ENCODE measurements at places on chromosomes 5 and 9.

DNA sequence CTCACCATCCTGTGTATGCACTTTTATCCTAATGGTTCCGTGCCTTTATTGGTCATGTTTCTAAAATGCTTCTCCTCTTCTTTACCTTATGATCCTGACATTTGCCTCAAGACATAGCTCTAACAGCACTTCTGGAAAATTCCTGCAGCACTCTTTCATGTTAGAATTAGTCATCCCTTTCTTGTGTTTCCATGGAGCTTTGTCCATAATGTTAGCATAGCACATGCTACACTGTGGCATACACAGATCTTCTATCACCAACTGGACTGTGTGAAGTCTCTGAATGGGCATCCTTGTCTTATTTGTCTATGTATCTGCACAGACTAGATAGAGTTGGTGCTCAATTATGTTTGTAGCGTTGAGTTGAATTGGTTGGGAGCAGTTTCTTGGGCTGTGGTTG, 2.0 kb downstream of the SCGB3A2 start:
- DNase-seq: no peak

DNA sequence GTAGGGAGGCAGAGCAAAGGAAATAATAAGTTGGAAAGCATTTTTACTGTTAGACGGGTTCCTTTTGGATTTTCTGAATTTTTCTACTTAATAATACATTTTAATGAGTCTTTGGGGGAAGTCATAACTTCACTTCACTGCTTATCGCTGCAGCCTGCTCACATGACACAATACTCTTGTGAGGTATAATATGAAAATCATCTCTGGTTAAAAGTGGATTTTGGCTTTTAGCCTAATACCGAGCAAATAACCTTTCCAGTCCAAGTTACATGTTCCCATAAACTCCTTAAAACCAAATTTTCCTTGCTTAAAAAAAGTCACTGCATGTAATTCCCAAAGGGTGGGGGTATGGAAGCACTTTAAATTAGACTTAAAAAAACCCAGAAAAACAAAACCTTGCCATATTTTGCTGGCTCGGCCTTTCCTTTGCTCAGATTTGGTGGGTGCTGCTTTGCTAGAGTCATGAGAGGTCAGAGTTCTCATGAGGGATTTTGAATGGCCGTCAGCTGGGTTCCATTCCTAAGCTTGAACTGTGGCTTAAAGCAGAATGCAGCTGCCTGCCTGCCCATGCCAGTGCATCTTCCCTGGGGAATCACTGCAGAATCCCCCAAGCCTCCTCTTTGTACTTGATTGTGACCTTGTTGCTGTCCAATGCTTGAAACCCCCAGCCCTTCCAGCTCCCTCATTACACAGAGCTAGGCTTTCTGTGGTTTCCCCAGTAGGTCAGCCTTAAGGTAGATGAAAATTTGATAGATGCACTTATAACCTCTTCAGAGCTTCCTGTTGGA, 331.8 kb downstream of the KDM4C start:
- no peak for DNase-seq

DNA sequence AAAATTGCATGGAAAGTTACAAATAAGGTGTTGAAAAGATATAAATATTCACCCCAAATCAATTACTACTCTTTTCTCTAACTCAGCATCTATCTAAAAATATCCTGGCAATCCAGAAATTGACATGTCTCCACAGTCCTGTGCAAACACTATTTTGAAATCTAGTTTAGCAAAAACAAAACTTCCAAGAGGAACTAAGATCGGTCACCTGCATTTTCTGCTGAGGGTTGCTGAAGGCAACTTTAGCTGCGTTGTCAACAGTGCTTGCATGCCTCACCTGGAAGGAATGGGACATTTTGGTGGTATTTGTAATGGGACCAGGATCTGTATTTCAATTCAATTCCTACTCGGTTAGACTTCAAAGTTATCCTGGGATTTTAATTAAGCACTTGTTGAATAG, 398.3 kb downstream of the NTRK2 start:
- no peak for DNase-seq

GRCh38 chr9:5186416-5187169, 1.2 kb upstream of the INSL6 start:
- DNase-seq: peak; percentile 41

GRCh38 chr9:83772860-83773259, 44.7 kb downstream of the GKAP1 start:
- no peak for DNase-seq

DNA sequence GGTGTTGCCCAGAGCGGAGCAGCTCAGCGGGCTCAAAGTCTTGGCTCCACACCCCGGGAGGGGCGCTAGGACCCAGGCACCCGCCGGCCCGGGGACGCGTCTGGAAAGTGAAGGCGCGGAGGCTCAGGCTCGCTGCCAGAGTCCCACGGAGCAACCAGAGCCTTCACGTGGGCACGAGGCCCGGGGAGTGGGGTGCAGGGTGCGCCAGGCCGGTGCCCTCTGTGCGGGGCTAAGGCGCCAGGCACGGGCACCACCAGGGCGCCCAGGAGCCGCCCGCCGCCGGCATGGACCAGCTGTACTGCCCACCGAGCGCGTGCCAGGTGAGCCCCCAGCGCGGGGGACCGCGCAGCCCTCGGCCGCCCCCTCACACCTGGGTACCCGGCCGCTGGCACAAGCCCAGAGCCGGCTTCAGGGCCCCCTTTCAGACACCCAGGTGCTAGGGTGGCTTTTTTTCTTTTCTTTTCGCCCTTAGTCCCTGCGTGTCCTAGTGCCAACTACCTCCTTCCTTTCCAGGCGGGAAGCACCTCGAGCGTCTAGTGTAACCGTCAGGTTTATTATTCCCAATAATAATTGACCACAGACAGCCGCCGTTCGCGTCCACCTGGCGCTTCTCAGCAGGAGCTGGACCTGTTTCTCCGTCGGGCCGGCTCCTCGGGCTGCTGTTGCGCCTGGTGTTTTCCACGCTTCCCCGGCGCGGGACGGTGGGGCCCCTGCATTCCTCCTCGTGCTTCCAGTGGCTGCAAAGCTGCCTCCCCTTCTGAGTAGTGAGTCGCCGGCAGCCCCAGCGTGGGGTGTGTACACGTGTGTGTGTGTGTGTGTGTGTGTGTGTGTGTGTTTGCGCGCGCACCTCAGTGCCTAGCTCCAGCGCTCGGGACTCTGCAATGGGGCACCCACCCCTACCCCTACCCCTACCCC, 30.1 kb upstream of the PDE8B start:
- no peak for DNase-seq

DNA sequence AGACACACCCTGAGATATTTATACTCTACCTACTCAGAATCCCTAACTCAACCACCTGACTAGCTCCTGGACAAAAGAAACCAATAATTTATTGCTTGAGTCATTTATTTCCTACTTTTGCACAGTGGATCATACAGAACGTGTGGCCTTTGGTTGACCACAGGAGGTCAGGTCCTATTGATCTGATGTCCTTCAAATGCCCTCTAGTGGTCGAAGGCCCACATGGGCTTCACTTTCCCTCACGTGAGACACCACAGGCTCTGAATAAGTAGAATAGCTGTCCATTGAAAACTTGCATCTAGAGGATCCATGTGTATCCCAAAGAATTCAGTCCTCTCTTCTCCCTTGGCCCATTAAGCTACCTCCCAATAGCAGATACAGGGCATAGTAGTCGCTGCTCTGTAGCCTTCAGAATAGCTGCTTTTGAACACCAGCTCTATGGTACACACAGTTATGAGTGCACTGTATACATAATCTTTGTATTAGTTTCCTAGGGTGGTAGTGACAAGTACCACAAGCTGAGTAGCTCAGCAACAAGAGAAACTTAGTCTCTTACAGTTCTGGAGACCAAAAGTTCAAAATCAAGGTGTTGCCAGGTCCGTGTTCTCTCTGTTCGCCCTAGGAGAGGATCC, 177.6 kb upstream of the SMARCA2 start:
- DNase-seq: peak; percentile 8

GRCh38 chr5:72653586-72653985, 146.4 kb upstream of the ZNF366 start:
- no peak for DNase-seq

GRCh38 chr9:130128733-130129431, 43.3 kb upstream of the NCS1 start:
- no peak for DNase-seq

- DNase-seq: no peak
These were observed 219.0 kb downstream of the ZNF608 start for GRCh38 chr5:124527220-124527991.

DNA sequence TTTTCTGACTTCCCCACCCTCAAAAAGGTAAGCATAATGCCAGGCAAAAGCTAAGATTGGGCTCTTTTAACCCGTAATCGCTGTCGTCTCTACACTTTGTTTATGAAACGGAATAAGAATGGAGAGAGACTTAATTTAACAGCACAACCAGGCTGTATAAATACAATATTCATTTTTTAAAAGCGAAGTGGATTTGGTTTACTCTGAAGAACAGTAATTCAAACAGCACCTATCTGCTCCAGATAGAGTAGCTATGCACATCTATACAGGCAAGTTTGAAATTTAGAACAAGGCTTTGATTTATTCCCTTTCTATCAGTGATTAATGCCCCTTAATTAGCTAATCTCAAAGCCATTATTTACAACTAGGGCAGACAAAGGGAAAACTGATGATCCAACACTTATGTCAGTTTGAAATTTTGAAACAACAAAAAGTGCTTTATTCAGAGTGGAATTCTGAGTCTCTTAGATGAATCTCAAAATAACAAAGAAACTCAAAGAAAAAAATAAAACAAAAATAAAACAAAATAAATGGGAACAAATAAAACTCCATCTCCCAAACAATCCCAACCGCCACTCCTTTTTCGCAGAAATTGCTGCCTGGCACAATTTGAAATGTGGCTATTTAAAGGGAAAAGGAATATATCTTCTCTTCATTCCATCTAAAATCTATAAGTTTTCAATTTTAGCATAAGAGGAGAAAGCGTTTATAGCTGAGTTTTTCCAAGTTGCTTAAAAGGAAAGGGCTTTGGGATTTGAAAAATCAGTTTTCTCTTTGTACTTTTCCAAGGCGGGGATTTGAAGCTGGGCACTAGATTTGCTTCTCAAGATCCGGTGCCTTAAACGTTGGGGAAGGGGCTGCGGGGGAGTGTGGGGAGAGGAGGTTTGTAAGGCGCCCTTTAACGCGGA, 298.6 kb downstream of the PARP8 start:
- DNase-seq: no peak

DNA sequence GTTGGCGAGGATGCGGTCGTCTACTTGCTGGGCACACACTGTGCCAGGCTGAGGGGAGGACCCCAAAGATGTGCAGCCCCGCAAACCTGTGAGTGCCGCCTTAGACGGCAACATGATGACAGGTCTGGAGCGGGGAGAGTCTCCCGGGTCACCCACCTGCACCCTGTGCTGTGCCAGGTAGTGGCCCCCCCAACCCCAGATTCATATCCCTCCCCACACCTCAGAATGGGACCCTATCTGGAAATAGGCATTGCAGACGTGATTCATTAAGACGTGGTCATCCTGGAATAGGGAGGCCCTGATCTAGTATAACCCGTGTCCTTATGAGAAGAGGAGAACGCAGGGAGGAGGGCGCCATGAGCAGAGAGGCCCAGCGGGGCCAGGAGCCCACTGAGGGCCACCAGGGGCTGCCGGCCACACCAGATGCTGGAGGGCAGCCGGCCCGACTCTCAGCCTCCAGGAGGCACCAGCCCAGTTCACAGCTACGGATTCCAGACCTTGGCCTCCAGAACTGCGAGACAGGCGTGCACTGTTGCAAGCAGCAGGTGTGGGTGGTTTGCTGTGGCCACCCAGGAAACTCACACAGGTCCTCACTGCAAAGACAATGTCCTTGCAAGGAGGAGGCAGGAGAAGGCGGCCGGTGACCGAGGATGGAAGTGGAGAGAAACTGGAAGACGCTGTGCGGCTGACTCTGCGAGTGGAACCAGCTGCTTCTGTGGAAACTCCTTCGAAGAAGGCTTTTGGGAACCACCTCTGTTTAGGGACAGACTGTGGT, 131.9 kb upstream of the LPCAT1 start:
- no peak for DNase-seq

DNA sequence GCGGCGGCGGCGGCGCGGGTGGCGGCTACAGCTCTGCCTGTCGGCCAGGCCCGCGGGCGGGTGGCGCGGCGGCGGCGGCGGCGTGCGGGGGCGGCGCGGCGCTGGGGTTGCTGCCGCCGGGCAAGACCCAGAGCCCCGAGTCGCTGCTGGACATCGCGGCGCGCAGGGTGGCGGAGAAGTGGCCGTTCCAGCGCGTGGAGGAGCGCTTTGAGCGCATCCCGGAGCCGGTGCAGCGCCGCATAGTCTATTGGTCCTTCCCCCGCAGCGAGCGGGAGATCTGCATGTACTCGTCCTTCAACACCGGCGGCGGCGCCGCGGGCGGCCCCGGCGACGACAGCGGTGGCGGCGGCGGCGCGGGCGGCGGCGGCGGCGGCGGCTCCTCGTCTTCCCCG, 296 bp downstream of the ZSWIM6 start:
- DNase-seq: no peak

DNA sequence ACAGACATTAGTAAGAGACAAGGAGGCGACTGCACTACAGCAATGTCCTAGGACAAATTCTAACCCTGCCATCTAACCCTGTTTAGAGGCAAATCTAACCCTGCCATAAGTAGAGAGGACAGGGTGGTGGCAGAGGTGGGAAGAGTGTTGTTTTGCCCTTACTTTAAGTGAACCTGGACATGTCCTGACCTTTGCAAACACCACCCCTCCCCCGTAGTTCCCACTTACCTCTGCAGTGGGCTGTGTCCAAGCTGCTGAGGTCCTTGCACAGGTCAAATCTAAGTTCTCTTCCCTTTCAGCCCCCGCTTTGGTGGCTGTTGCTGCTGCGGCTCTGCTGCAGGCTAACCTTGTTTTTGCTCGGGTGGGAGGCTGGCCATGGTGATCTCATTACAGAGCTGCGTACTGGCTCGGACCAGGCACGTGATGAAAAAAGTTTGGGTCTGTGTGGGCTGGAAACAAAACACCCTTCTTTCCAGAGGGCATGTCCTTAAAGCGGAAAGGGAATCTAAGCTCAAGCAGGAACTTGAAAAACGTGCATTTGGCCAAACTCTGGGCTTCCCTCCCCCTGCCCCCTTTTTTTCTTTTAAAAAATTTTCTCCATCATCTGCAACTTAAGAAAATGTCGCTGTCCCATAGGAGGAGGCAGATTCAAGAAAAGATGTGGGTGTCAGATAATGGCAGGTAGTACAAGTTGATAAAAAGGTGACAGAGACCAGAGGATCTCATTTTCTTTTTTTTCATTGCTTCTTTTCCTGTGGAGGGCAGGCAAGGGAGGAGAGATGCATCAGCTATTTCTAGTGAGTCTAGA, at the start of gene FAXDC2:
FAXDC2 (minus strand) TSS at position 349 of the 808 bp plus-strand sequence. CDS start 12,425 bp downstream, outside the sequence.
- DNase-seq: no peak

GRCh38 chr9:14030375-14031059, 283.4 kb downstream of the NFIB start:
- DNase-seq: no peak

DNA sequence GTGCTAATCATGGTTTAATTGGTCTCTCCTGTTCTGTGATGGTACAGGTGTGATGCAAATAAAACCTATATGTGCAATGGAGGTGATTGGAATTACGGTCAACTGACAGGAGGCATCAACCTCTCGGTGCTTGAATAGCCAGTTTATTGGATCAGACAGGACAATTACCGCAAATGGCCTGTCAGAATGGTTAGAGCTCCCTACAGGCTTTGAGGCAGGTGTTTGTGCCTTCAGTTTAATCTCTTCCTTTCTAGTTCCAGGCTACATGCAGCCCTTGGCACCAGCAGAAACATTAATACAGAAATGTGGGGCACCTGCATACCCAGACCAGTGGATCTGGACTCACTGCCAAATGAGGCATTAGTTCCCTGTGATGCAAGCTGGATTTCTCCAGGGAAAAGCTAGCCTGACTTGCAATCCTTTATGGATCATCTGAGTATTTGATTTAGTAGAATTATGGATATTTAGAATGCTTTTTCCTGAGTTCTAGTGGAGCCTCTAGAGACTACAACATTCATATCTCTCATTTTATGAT, 128.6 kb downstream of the MAT2B start:
- no peak for DNase-seq

- no peak for DNase-seq
These were observed 83.6 kb downstream of the ANKH start for GRCh38 chr5:14787801-14788579.
